Iris pigment epithelial cell (primary cell): ENCODE measurements at places on chromosomes 5 and 9.
A peak's percentile ranks its signal among the peaks of the same experiment; 100 is the strongest.

DNA sequence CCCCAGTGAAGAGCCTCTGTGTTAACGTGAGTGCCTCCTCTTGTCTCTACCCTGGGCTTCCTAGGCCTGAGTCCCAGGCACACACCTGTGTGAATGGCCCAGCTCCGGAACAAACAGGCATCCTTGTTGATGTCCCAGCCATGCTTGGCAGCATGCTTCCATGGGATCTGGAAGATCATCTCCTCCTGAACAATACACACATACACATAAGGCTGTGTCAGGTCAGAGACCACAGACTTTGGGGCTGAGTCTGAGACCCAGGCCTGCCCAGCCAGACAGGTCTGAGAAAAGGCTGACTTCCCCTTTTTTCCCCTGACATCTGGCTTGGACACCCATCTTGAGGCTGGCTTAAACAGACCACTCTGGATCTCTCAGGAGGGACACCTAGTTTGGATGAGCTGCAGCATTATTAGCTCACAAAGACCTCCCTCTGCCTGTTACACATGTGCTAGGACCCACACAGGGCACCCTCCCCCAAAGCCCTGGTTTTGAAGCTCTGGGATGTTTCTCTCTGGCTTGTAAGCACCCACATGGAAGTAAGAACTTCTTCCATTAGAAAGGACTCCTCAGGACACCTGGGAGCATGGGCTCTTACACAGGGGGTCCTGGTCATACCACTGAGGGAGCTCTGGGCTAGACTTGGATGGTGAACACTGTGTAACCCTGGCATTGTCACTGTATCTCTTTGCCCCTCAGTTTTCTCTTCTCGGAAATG, 2.6 kb downstream of the IRF1 start:
- DNase-seq = no peak

DNA sequence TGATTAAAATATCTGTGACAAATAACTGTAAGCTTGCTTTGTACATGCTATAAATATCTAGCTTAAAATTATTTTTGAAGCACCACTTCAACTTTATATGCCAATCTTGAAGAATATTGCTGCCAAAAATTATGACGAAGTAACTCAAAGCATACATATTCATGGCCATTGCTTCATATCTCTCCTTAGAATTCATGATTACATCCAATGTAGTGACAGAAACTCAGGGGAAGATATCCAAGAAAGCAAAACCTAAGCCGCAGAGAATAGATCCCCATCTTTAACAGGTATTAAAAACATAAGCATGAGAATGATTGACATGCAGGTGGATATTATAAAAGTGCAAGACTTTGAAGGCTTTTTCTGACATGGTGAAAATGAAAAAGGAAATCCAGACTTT, 100.8 kb upstream of the PLPPR1 start:
- DNase-seq = no peak

DNA sequence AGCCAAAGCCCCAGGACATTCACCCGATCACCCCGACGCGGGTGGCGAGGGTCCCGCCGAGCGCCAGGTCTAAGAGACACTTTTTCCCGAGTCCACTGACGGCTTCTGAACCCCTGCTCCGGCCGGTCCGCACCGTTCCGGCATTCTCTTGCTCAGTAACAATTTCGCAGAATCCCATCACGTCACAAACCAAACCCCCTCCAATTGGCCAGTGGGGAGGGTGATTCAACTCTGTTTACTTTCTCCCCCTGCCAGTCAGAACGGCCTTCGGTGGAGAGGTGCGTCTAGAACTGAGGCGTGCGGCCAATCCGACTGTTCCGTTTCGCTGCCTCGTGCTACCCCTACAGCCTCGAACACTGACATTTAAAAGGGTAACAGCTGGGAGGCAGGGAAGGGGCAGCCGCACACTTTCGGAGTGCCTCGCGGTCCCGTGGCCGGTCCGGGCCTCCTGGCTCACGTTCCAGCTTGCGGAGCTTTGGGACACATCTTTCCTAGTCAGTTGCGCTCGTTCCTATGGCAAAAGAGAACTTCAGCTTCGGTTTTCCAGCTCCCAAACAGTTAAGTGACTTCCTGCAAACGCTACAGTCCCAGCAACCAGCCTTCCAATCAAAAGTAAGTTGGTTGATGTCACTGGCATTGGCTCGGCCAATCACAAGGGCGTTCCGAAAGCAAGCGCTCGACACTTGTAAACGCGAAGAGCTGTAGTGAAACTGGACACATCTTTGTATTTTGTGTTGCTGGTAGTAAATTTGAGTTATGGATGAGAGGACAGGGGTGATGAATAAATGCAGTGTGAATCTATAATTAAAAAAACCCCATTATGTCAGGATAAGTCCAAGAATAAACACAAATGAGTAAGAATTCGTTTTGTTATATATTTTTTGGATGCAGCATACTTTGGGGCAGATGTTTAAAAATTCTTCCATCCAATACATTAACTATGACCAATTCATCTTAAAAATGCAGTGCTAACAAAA, at the start of gene KLF9:
TSS of gene KLF9 (minus strand) at position 859 of the 977 bp plus-strand sequence. CDS start 1,294 bp downstream, outside the sequence.
- DNase-seq = peak; percentile 99

DNA sequence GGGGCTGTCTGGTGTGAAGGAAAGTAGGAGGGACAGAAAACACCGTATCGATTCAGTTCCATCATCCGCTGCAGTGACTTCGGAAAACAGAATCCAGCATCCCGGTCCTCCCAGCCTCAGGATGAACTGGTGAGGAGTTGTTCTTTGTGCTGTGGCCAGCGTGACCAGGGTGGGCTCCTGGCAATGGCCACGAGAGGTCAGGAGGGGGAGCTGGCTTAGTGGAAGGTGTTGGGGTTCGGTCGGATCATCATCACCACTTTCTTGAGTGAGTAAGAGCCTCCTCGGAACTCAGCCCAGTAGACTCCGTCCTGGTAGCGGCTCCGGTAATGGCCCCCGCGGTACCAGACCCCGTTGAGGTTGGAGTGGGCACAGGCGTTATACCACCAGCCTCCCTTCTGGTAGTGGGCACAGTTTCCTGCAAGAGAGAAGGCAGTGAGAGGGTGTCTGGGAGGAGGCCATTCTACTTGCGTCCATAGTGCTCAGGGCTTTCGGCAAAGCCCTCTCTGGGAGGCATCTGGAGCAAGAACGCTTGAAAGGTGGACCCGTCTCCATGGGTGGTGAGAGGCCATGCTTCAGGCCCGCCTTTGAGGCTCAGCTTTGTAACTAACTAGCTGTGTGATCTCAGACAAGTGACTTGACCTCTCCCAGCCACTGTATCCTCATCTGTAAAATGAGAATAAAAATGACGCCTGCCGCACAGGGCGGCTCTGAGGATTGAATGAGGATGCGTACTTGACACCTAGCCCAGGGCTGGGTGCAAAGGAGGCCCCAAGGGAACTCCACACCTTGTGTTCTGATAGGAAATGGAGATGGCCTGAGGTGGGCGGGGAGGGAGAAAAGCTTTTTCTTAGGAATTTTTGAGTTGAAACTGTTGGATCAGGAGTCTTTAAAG, 33.5 kb downstream of the ANGPTL2 start:
- DNase-seq = no peak

- DNase-seq = no peak
Observed at GRCh38 chr5:75736273-75736672, 19.0 kb upstream of the POC5 start.

DNA sequence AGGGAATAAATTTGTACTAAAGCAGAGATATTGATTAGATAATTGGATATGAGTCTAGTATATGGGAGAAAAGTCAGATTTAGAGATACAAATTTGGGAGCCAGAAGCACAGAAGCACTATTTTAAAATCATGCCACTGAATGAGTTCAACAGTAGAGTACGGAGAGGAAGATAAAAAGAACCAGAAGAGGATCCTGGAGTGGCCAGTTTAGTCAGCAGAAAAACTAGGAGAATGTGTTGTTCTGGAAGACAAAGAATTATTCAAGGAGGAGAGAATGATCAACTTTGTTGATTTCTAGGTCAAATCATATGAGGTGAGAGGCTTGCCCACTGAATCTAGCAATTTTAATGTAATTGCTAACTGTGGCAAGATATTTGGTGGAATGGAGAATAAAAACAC, 67.0 kb downstream of the NIPBL start:
- no peak for DNase-seq

DNA sequence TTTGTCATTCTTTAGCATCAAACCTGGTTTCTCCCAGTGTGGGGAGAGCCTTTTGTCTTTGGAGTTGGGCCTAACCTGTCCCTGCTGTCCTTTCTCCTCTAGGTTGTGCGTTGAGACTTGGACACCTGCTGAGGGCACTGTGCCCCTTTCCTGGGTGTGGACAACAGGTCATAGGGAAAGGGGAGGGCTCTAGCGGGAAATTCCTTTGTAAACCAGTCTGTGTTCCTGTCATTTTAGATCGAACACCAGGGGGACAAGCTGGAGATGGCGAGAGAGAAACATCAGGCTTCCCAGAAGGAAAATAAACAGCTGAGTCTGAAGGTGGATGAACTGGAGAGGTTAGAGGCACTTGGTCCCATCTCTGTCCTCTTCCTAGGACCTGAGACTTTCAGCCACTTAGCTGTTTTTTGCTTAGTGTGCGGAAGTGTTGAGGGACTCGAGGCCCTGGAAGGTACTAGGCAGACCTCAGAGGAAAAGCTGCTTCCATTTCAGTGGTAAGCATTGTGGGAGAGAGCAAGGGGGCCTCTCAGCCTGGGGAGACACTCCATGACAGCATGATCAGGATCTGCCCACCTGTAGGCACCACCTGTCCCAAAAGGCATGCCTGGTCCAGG, 8.6 kb upstream of the GLE1 start:
- DNase-seq = no peak

DNA sequence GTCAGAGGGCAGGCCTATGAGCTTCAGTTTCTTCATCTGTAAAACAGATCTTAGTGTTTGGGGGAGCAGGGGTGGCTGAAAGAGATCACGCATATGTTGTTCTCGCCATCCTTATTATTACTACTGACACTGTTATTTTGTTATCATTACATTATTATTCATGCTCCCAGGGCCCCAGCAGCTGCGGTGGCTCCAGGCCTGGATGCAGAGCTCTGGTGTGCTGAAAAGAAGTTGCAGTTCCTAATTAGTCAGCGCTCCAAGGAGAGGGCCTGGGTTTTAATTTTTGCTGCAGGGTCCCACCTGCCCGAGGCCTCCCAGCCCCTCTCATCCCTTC, 19.5 kb downstream of the CXXC5 start:
- no peak for DNase-seq
